Retinal pigment epithelial cell (primary cell): ENCODE measurements at places on chromosomes 2 and 18.

GRCh38 chr2:47503481-47504070, 100.6 kb downstream of the MSH2 start:
- DNase-seq, result no peak

DNA sequence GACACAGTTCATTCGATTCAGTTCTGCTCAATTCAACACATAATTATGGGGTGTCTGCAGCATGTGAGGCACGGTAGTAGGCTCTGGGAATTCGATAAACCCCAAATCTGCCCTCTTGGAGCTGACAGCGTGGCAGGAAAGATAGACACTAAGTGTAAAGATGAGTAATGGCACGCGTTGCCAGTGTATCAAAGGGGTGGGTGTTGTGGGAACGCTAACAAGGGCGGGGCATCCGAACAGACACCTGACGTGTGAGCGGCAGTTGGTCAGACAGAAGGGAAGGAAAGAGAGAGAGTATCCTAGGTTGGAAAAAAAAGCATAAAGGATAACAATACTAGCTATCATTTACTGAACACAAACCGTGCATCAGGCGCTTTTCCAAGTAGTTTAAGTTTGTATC, 125.7 kb upstream of the HAAO start:
- DNase-seq, result no peak

GRCh38 chr2:4529738-4530137, 826.4 kb downstream of the DCDC2C start:
- no peak for DNase-seq

GRCh38 chr18:13540477-13541182, 185.7 kb downstream of the FAM210A start:
- no peak for DNase-seq

GRCh38 chr2:150769421-150769820, 282.0 kb upstream of the RND3 start:
- DNase-seq, result no peak

DNA sequence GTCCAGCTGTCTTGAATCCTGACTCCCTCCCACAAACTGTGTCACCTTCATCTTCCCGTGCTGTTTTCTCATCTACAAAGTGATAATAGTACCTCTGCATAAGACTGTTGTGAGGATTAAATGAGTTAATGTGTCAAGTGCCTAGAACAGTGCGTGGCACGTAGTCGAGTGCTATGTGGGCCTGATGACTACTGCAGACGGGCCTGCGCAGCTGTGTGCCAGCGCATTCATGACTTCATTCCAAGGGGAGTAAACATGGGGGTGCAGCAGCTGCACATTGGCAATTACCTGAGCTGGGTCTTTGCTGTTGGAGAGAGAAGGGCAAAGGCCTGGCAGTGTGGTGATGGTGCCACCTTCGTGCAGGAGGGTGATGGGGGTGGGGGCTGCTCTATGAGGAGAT, 5.0 kb downstream of the TEX44 start:
- DNase-seq, result no peak

DNA sequence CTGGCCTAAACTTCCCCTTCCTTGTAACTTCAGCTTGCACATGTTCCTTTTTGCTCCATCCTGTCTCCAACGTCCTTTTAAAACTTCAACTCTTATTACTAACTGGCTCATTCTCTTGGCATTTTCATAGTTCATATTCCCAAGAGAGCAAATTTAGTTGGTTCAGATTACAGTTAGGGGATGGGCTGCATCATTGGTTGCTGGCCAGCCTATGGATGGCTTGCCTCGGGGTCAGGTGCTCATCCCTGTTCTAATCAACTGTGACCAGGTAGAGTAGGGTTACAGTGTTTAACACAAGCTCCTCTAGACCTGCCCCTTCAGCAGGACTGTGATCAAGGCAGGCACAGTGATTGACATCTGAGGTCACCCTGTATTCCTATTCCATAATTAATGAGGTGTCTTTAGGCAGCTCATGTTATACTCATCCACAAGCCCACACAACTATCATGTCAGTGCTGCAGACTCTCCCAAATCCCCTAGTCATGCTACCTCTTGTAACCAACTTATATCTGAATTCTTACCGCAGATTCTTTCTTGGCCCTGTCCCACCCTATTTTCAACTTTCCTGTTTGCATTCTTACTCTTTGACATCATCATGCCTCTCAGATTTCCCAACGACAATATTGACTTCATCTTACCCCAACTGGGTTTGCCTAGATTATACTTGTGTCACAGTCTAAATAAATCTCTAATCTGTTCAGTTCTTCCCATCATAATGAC, 293.3 kb downstream of the MTX2 start:
- DNase-seq, result no peak

- DNase-seq, result no peak
Observed at GRCh38 chr2:42492691-42493467, 903 bp downstream of the KCNG3 start.

- no peak for DNase-seq
Observed at GRCh38 chr2:24892928-24893327, 27.1 kb downstream of the ADCY3 start.

- no peak for DNase-seq
Observed at GRCh38 chr2:236014408-236015131, 153.6 kb downstream of the GBX2 start.

DNA sequence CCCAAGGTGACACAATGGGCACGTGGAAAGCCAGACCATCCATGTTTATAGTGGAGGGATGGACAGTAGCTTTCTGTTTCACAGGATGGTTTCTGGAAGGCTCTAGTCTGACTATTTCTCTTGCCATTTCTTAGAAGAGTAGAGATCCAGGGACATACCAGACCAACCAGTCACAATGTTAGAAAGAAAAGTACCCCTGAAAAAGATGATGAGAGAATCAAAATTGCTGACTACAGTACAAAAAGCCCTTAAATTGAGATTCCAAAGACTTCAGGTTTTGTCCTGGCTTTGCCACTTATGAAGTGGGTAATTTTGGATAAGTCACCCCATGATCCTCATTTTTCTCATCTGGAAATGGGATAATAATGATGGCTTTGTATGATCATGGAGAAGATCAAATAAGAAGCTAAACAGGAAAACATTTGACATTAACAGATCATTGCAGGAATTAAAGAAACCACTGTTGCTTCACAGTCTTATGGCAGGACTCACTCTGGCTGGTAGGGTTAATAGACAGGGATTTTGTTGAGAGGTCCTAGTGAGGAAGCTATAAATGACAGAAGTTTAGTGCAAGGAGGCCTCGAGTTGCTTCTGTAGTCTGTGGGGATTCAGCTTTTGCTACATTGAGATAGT, 386.0 kb downstream of the IRS1 start:
- DNase-seq, result no peak

DNA sequence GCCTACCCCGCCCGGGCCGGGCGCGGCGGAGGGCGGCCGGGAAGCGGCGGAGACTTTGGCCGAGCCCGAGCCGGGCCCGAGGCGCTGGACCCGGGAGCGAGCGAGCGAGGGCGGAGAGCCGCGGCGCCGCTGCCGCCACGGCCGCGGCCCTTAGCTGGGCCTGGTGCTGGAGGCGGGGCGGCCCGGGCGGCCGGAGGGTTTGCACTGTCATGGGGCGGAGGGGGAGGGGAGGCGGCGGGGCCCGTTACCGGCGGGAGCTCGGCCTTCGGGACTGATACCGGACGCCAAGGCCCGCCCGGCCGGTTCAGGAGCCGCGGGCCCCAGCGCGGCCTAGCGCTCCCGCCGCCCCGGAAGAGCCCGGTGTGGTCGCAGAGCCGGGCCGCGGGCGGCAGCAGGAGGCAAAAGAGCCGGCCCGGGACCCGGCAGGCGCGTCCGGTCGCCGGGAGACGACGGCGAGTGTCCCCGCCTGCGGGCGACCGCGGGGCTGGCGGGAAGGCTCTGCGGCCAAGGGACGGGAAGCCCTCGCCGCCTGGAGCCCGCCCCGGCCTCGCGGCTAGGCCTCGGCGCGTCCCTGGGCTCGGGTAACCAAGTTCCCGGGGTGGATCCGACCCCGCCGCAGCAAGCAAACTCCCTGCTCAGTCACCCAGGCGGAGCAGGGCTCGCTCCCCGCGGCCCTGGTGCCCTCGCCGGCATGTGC, 697 bp downstream of the KCMF1 start:
- DNase-seq, result no peak

DNA sequence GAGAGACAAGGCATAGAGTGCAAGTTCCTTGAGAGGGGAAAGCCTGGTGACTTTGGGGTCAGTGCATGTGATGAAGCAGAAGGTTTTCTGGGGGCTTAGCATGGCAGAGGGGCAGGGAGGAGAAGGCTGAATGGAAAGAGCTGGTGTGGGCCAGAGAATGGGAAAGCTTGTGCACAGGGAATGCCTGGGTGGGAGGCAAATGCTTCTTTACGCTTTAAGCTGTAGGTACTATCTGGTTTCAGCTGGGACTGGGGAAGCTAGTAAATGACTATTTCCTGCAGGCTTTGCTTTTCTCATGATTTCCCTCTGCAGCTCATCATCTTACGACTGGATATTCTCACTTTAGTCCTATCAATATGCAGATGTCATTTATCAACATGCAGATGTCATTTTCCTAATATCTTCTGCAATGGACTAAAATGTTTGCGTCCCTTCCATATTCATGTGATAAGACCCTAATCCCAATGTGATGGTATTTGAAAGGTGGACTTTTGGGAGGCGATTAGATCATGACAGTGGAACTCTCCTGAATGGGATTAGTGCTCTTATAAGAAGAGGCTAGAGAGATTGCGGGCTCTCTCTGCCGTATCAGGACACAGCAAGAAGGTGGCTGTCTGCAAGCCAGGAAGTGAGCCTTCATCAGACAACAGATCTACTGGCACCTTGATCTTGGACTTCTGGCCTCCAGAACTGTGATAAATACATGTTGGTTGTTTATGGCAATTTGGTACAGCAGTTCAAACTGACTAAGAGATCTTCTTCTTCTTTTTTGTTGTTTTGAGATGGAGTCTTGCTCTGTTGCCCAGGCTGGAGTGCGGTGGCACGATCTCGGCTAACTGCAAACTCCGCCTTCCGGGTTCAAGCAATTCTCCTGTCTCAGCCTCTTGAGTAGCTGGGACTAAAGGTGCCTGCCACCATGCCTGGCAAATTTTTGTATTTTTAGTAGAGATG, 50.1 kb downstream of the MYCN start:
- DNase-seq, result no peak

- DNase-seq, result no peak
Observed at GRCh38 chr2:8633735-8634313, 48.0 kb upstream of the ID2 start.

DNA sequence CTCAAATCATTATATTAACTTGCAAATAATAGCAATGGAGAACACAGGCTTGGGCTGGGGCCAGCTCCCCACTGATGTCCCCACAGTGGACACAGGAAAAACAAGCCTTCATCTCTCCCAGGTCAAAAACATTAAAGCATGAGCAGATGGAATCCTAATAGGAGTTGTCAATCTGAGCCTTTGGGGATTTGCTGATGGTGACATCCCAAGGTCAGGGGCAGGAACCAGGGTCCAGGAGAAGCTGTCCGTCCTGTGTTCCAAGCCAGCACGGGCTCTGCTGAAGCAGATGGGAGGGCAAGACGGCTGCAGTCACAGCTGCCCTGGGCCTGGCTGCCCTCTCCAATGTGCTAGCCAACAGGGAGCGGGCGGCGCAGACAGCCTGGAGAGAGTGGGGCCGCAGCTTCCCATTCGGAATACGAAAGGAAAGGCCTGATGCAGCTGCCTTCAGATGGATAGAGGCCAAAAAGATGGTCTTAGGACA, 135.5 kb downstream of the NDUFA10 start:
- DNase-seq, result no peak

GRCh38 chr2:178478130-178478438, 316 bp downstream of the FKBP7 start:
- DNase-seq, result no peak

GRCh38 chr2:233261819-233262555, 10.5 kb downstream of the ATG16L1 start:
- DNase-seq, result no peak

- no peak for DNase-seq
Observed at GRCh38 chr2:182763311-182763912, 47.4 kb downstream of the DNAJC10 start.

DNA sequence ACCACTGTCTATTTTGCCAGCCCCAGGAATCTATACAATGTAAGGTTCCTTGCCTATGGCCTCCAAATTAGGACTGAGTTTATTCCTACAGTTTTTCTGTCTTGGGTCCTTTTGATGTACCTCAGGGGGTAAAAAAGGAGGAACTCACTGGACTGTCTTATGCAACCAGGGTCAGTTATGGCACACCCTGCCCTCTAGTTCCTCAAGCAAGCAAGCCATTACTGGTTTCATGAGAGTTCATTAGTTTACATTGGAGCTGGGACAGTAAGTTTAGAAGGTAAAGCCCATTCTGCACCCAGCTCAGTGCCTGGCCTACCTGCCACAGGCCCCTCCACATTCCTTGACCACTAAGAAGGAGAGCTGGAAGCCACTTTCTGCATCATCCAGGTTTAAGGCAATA, 68.7 kb upstream of the WIPF1 start:
- no peak for DNase-seq

GRCh38 chr2:76867854-76868253, 654.3 kb downstream of the LRRTM4 start:
- DNase-seq, result no peak

- no peak for DNase-seq
Observed at GRCh38 chr2:225104971-225105370, 62.7 kb upstream of the DOCK10 start.

GRCh38 chr18:10878703-10879102, 270.7 kb downstream of the PIEZO2 start:
- DNase-seq, result no peak

DNA sequence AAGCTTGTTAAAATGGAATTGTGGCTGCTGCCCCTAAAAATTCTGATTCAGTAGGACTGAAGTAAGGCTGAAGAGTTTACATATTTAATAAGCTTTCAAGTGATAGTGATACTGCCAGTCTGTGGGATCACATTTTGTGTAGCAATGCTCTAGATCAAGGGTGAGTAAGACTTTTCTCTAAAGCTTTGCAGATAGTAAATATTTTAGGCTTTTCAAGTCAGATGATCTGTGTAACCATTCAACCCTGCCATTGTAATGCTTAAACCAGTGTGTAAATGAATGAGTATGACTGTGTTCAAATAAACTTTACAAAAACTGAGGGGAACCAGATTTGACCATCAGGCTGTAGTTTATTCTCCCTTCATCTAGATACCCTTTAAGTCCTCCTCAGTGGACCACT, 92.7 kb downstream of the PIK3C3 start:
- DNase-seq, result no peak

DNA sequence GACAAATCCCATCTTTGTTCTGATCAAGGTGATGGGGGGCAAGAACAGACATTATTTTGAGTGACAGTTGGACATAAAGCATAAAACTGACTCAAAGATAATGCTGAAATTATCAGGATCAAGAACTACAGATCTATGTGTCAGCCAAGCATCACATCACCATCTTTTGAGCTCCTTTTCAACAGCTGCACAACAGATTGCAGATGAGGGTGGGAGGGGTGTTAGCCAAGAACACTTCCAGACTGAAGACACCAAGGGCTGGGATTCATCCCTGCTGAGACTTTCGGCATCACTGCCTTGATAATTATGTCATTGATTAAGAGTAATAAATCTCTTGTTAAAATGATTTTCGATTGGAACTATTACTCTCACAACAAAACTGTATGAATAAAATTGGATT, 191.5 kb upstream of the NETO1 start:
- DNase-seq, result no peak

DNA sequence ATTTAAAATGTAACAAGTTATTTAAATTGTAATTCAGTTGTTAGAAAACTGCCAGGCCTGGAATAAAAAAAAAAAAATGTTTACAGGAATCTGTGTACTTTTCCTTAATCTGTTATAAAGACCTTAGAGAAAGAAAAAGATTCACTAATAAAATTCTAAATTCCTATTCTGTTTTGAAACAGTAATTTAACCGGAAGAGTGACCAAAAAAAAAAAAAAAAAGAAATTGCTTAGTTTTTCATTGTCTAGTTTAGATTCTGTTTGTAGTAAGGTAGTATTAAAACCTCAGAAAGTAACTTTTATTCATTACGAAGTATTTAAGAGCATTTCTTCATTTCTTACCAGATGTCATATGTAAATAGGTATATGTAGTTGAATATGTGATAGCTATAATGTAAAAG, 2.5 kb downstream of the REL start:
- DNase-seq, result no peak
